Cardiac muscle cell (in vitro differentiated cells and primary cell): ENCODE measurements at places on chromosomes 1 and 21.

DNA sequence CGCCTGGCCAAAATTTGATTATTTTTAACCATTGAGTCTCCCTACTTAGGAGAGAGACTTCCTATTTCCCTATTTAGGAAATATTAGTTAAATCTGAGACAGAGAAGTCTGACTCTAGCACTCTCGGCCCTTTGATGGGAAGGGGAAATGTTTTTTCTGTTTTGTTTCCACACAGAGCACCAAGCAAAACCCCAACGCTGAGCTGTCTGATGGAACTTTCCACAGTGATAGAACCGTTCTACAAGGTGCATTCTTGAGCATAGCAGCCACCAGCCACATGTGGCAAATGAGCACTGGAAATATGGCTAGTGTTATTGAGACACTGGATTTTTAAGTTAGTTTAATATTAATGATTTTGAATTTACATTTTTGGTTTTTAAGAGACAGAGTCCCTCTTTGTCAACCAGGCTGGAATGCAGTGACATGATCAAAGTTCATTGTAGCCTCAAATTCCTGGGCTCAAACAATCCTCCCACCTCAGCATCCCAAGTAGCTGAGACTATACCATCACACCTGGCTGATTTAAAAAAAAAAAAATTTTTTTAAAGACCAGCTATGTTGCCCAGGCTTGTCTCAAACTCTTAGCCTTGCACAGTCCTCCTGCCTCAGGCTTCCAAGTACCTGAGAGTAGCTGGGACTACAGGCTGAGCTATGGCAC is 77.3 kb upstream of the GALNT2 start:
- no peak overlapping the region for H3K4me3 ChIP-seq
- H3K4me1 ChIP-seq, result no peaks in the 10 kb centered on the region
- H3K27ac ChIP-seq, result no peak overlapping the region
- DNase-seq, result no peak
- H3K27me3 ChIP-seq, result peaks cover 11% of the 10 kb centered on the region

DNA sequence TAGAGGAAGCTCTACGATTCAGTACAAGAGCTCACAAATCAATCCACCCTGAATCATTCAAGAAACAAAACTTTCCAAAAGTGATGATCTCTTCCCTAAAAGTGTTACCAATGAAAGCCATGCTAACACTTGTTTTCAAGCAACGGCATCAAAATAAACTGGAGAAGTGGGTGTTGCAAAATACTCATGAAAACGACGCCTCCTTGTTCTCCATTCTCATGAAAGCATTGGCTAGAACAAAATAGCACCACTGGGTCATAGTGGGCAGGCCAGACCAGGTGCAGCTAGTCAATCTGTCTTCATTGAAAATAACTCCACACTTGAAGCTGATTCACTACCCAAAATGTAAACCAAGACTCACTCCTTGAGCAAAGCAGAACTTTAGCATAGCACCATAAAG is 4.3 kb downstream of the TIAM1 start:
- H3K36me3 ChIP-seq, result no peaks in the 10 kb centered on the region
- no peaks in the 10 kb centered on the region for H3K27me3 ChIP-seq
- no peaks in the 10 kb centered on the region for H3K4me1 ChIP-seq
- H3K27ac ChIP-seq, result no peak overlapping the region

DNA sequence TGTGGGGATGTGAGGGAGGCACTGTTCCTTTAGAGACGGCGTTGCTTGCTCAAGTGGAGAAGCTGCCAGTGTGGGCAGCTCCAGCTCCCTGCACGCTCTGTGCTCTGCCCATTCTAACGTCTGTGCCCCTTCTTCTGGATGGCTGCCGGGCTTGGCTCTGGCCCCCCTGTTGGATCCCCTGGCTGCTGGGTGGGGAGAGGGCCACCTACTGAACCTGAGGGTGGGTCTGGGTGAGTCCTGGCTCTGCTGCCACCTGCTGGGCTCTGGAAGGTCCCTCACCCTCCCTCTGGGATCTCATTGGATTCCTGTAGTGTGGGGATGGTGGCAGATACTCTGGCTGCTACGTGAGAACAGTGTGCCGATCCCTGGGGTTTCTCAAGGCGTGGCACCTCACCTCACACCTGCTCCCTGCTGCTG is 5.0 kb downstream of the PFKL start:
- DNase-seq, result peak; percentile 56
- no peaks in the 10 kb centered on the region for H3K27me3 ChIP-seq

GRCh38 chr1:245971711-245972085 is 535.4 kb downstream of the SMYD3 start:
- no peak overlapping the region for H3K27ac ChIP-seq
- peaks cover 6% of the 10 kb centered on the region for H3K4me1 ChIP-seq
- DNase-seq, result no peak

- peaks cover 13% of the 10 kb centered on the region for H3K4me1 ChIP-seq
- DNase-seq, result no peak
- H3K27ac ChIP-seq, result no peak overlapping the region
- H3K36me3 ChIP-seq, result no peaks in the 10 kb centered on the region
- no peak overlapping the region for H3K4me3 ChIP-seq
Observed at GRCh38 chr1:117392771-117393170, 25.5 kb downstream of the MAN1A2 start.

DNA sequence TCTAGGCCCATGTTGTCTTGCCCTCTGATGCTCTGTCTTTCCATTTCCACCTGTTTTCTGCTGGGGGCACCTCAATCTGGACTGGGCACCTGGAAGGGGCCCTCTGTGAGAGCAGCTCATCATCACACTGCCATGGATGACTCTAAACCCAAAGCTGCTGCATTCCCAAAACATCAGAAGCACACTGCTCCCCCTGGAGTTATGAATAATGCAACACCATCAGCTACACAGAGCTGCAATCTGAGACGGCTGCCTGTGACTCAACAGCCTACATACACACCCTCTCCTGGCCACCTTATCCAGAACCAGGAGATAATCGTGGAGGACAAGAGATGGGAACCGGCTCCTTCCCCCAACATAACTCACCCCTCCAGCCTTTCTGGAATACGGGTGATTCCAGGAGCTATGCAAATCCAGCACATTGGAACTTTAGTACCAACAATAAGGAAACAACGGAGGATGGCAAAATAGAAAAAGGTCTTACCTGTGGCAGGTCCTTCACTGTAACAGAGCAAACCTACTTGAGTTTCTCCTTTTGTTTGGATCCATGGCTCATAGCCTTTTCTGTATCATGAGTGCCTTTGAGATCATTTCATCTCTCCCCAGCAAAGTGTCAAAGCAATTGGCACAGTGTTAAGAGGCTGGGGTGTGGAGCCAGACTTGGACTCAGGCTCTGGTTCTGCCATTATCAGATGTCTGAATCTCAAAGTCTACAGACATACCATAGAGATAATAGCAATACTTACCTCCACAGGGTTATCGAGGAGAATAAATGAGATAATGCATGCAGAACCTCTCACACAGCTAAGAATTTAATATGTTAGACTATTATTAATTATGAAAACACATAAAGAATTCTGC is 29.3 kb downstream of the AK2 start:
- H3K4me3 ChIP-seq, result no peak overlapping the region
- H3K4me1 ChIP-seq, result peaks cover 79% of the 10 kb centered on the region
- no peaks in the 10 kb centered on the region for H3K27me3 ChIP-seq

DNA sequence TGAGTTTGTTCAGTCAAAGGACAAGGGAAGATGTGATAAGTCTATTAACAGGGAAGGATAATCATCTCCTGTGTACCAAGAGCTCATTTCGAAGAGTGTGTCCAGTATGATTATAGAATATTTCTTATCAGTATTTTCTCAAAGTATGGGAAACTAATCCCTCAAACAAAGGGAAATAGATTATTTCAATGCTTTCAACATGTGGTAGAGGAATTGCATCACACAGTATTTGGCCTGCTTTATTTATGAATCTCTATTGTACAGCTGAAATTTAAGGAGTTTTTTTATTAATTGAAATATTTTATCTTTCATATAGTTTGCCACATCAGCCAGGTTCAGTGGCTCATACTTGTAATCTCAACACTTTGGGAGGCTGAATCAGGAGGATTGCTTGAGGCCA is 151.0 kb downstream of the CLEC20A start:
- no peaks in the 10 kb centered on the region for H3K36me3 ChIP-seq
- H3K4me1 ChIP-seq, result peaks cover 50% of the 10 kb centered on the region
- no peak overlapping the region for H3K4me3 ChIP-seq

DNA sequence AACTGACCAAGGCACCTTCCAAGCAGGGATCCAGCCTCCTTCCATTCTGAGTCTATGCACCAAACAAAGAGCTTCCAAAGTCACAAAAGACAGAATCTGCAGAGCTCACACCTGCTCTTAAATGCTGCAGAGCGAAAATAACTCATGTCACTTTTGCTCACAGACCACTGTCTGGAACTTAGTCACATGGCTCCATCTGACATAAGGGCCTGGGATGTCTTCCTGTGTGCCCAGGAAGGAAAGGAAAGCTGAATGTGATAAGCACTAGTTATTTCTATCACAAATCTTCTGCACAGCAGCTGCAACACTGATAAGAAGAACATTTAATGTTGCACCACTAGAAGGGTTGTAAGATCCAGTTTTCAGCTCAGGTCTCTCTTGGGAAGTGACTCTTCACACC is 39.5 kb upstream of the SGIP1 start:
- no peaks in the 10 kb centered on the region for H3K36me3 ChIP-seq
- no peak overlapping the region for H3K4me3 ChIP-seq
- peak; percentile 50 for DNase-seq
- H3K4me1 ChIP-seq, result peaks cover 33% of the 10 kb centered on the region
- H3K27me3 ChIP-seq, result no peaks in the 10 kb centered on the region

- H3K4me1 ChIP-seq, result peaks cover 18% of the 10 kb centered on the region
- no peak overlapping the region for H3K27ac ChIP-seq
- H3K4me3 ChIP-seq, result no peak overlapping the region
- H3K36me3 ChIP-seq, result no peaks in the 10 kb centered on the region
- no peaks in the 10 kb centered on the region for H3K27me3 ChIP-seq
Observed at GRCh38 chr1:36382669-36383068, 3.1 kb downstream of the STK40 start.

DNA sequence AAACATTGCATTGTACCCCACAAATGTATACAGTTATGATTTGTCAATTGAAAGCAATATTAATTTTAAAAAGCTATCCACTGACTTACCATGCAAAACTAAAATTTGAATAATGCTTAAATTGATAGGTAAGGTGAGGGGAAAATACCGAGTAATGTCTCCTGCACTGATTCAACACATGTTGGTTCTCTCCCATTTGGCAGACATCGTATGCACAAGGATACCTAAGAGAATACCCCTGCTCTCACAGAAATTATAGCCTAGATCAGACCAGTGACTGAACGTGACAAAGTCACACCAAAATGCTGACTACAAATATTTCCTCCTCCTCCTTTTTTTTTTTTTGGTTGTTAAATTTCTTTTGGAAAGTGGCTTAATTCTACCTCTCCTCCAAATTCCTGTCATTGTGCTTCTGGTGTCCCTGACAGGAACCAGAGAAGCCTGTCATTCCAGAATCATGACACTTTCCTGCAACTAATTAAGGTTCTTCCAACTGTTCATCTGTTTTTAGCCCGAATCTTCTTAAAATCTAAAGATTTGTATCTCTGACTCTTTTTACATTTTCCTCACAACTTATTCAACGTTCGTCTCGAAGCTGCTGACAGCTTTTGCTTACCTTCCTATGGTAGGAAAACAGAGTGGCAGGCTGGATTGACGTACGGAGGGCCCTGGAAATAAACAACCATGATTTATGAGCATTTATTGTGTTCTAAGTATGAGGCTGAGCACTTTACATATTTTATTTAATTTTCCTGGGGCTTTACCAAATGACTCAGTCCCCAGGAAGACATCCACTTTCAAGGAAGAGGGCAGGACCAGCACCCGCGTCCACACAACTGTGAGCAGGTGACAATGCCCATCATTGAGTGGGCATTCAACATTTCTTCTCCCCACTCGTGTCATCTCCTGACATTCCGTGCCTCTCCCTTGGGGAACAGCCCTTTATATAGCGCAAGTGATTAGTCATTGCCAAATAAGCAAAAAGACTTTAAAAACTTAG is 57.9 kb upstream of the KCNE2 start:
- peak overlapping the region; percentile 75 for H3K27ac ChIP-seq
- peak; percentile 48 for DNase-seq
- no peak overlapping the region for H3K4me3 ChIP-seq
- H3K4me1 ChIP-seq, result peaks cover 14% of the 10 kb centered on the region
- H3K36me3 ChIP-seq, result no peaks in the 10 kb centered on the region
- no peaks in the 10 kb centered on the region for H3K27me3 ChIP-seq
